ENCODE measurements at places on chromosomes 4 and X. TPM values are rescaled to one million over a fixed set of nuclear protein-coding genes. Genes with fewer than 3 reads are reported as not detected.

GRCh38 chr4:16731776-16732380 lies 166.6 kb downstream of the LDB2 start:
- DNase-seq, result no peak

- no peak for DNase-seq
Observed at GRCh38 chr4:69697536-69698242, 44.6 kb upstream of the UGT2A1 start.

The CT83 gene
- not detected for total RNA-seq

DNA sequence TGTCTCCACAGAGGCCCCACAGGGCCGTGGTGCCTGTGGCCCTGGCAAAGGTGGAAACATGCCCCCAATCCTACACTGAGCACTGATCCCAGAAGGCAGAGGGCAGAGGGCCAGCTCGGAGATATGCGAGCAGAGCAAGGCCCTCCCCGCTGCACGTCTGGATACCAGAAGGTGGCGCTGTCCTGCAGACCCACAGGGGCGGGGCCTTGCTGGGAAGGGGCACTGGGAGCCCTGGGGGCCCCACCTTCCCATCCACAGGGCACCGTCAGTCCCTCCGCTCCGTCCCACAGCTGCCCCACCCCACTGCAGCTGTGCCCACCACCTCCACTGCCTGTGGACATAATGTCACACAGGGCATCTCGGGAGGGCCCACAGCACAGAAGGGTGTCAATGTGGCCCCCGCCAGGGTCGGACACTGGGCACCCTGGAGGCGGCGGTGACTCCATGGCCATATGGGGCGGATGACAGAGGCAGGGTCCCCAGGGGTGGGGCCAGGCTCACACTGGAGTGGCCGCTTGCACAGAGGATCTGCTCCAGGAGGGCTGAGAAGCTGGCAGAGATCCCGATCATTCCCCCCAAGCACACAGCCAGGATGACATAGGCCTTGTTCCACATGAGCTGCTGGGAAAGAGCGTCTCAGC lies 4.8 kb downstream of the SLC49A3 start:
- no peak for DNase-seq

The CXCL11 gene
- not detected for total RNA-seq

- DNase-seq, result no peak
Observed at GRCh38 chrX:10579112-10580011, 41.0 kb downstream of the MID1 start.

GRCh38 chrX:43446752-43447151 lies 209.3 kb upstream of the MAOA start:
- no peak for DNase-seq

The POLR2B gene
- 24.2 TPM for total RNA-seq

The VCX3A gene
- total RNA-seq, result 0.28 TPM

GRCh38 chr4:172654457-172654856 lies 514.2 kb upstream of the GALNT7 start:
- no peak for DNase-seq

GRCh38 chrX:14964500-14964899 lies 91.3 kb downstream of the MOSPD2 start:
- DNase-seq, result no peak

- no peak for DNase-seq
Observed at GRCh38 chr4:41622787-41623186, 84.8 kb downstream of the LIMCH1 start.

GRCh38 chr4:31080887-31081286 lies 360.7 kb downstream of the PCDH7 start:
- DNase-seq, result no peak

DNA sequence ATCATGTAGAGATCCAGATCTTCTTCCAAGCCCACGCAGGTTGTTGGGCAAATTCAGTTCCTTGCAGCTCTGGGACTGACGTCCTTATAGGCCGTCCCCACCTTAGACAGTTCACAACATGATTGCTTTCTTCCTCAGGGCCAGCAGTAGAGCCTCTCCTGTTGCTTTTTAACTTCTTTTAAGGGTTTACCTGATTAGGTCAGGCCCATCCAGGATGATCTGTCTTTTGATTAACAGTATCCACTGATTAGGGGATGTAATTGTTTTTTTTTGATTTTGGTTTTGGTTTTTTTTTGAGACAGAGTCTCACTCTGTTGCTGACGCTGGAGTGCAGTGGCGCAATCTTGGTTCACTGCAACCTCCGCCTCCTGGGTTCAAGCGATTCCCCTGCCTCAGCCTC lies 109.1 kb upstream of the BMPR1B start:
- DNase-seq, result no peak

The CLDN2 gene
- total RNA-seq, result 6.0 TPM

The BMP3 gene
- total RNA-seq, result not detected

DNA sequence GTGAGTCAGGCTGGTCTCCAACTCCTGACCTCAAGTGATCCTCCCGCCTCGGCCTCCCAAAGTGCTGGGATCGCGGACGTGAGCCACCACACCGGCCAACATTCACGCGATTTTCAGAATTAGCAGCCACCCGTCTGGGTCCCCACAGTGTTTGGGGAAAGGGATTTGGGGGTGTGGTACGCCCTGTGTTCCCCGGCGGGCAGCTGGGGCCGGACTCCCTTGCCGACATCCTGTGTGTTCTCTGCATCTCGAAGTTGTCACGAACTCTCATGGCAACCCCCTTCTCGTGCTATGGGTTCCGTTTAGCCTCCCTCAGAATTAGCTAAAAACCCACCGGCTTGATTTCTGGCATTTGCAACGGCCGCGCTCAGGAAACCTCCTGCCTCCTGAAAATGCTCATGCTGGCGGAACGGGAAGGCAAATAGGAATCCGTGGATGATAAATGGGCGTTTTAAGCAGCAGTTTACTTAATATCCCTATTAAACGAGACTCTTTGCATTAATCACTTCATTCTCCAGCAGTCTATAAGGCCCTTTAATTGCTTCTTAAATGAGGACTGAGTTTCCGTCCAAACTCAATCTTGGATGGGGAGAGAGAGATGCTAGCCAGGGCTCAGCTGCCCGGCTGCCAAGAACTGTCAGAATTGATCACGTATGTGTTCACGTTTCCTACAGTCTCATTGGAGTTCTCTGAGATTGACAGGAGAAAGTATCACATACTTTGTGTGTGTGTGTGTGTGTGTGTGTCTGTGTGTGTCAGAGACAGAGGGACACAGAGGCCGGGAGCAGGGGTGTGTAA lies 78.9 kb upstream of the PPP2R3B start:
- no peak for DNase-seq

The CAPN6 gene
- 0.28 TPM for total RNA-seq

DNA sequence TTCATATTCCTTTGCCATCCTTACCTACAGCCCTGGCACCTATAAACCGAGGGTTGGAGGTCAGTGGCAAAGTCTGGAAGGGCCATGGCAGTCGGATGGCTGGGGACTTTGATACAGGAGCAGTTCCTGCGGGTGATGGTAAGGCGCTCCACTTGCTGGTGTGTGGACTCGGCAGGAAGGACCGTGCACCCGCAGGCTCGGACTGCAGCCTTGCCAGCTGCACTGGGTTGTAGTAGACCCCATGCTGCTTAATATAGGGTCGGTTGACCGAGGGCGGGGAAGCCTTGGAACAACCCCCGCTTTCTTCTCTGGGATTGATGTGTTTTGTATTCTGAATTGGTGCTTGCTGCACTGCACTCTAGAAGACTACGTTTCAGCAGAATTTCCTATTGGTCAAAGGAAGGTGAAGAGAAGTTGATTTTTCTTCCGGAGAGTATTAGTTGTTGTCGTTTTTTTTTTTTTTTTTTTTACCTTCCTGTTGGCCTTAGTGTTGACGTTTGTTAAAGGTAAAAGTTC lies 638 bp downstream of the BLTP1 start:
- peak; percentile 62 for DNase-seq

GRCh38 chrX:33171041-33171440 lies 40.3 kb downstream of the DMD start:
- no peak for DNase-seq

DNA sequence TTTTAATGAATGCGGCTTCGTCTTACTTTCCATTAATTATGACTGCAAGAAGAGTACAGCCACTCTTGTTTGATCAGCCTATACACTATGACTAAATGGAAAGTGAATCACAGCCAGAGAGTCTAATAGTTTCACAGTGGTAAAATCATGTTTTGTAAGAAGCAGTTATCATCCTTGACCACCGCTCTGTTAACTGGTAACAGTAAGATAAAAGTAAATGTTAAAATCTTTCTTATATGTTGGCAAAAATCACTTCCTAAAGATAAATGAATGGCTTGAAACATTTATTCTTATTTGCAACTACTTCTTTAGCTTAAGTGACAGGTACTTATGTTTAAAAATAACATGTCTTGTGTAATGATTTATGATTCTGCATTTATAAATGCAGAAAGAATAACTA lies 13.2 kb downstream of the GALNT7 start:
- DNase-seq, result no peak

- DNase-seq, result no peak
Observed at GRCh38 chr4:170005472-170005871, 20.7 kb downstream of the MFAP3L start.

DNA sequence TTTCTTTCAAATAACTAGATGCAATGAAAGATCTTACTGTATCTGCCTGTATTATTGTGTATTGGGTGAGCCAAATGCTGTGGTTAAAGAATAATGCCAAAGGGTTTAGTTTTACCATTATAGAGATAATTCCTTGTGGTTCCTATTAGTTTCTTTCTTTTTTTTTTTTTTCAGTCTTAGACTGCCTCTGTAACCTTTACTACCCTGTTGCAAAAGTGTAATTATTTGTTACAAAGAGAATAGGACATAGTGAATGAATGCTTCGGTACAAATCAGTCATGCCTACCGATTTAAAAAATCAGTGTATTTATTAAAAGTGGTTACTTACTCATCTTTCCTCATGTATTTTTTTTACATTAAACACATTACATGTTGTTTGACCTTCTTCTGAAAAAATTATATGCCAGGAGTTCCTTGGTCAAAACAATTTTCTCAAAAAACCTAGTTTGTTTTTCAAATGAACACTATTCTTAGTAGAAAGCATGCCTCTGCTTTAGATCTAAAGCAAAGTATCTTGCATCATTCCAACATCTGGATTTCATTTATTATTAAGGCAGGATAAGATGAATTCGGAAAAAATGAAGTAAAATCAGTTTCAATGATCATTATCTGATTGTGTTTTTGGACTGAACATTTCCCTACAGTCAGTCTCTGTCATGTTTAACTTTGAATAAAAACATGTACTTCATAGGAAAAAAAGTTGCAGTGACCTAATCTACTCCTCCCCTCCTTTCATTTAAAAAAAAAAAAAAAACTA lies 21.2 kb upstream of the SYNPO2 start:
- DNase-seq, result no peak

DNA sequence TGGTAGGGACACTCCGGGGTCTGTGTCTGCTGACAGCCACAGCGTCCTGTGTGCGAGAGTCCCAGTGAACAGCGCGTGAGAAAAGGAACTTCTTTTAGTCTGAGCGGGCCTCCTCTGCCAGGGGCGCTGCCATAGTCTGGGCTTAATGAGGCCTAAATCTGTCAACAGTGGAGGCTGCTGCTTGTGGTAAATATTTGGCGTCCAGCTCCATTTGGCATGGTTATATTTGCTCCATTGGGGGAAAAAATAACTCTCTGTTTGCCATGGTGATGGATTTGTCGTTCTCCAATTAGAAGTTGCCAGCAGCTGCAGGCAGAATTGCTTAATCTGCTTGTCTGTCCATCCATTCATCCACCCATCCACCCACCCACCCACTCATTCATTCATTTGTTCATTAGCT lies 71.4 kb upstream of the PSAPL1 start:
- DNase-seq, result no peak

GRCh38 chr4:87783781-87784180 lies 15.6 kb upstream of the IBSP start:
- DNase-seq, result no peak

- peak; percentile 79 for DNase-seq
Observed at GRCh38 chr4:184648313-184649025, 778 bp downstream of the CASP3 start.

DNA sequence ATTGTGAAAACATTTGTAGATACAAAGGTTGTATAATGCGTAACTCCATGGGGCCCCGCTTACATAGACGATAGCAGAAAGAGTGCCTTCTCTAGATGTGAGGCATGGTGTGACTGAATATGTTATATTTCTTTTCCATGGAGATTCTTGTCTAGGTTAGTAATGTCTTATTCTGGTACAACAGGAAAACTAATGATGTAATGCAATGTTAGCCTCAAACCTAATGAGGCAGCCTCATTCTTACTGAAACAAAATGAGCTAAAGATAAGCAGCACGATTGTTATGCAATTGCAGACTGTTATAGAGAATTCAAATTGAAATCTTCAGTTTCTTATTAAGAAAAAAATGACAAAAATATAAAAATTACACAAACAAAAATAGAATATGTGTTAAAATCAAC lies 171.1 kb upstream of the ANKRD50 start:
- no peak for DNase-seq

DNA sequence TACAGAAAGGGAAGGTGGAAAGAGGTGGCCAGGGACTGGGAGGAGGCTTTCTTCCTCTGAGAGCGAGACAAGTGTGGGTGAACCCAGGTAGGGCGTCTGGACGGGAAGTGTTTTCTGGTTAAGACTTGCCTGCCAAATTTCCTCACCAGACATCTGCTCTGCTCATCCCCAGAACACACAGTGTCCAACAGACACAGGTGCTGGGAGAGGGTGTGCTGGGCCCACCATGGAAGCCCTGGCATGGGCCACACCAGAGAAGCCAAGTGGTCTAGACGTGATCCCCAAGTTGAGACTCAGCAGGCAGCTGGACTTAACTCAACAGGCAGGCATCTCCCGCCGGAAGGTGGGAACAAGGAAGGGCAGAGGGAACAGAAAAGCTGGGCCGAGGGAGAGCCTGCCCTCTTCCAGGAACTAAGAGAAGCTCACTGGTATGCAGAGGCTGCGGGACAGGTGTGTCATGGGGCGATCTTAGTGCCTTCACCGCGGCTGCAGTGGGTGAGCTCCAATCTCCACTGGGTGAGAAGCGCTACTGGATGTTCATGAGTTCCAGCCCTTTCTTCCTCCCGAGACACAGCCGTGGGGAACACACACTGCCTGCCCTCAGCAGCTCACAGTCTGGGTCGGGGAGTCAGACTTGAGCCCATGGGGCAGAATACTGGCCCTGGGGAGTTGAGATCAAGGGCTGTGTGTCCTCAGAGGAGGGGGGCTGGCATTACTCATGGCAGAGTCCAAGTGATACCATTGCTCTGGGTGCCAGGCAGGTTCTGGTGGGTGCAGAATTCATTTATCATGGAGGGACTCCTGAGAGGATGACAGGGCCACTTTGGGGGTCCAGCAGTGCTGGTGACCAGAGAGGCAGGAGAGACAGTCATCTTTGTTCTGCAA lies 110.2 kb downstream of the CPZ start:
- peak; percentile 28 for DNase-seq

Data from left lobe of liver (tissue), 2 donors.